Spleen (tissue), 13 donors: ENCODE measurements at places on chromosomes 7 and 10. TPM values are rescaled to one million over a fixed set of nuclear protein-coding genes. Genes with fewer than 3 reads are reported as not detected.

Gene PPIF
- 73.2 TPM for total RNA-seq

Gene HTR7
- total RNA-seq: 0.92 TPM

Gene SNCG
- 50.0 TPM for total RNA-seq

Gene SYCE1
- total RNA-seq: 0.86 TPM

Gene SPDYE6
- not detected for total RNA-seq

Gene HKDC1
- total RNA-seq: 3.0 TPM

Gene SEMA3E
- total RNA-seq: 0.44 TPM
